ENCODE measurements at places on chromosomes 3 and 15.

- no peak for DNase-seq
Measured at GRCh38 chr15:101559952-101560351, 70.4 kb upstream of the PCSK6 start.

- no peak for DNase-seq
Measured at GRCh38 chr15:43552256-43552655, 34.8 kb downstream of the MAP1A start.

GRCh38 chr15:72178976-72179585 lies 18.5 kb downstream of the GRAMD2A start:
- DNase-seq = no peak

DNA sequence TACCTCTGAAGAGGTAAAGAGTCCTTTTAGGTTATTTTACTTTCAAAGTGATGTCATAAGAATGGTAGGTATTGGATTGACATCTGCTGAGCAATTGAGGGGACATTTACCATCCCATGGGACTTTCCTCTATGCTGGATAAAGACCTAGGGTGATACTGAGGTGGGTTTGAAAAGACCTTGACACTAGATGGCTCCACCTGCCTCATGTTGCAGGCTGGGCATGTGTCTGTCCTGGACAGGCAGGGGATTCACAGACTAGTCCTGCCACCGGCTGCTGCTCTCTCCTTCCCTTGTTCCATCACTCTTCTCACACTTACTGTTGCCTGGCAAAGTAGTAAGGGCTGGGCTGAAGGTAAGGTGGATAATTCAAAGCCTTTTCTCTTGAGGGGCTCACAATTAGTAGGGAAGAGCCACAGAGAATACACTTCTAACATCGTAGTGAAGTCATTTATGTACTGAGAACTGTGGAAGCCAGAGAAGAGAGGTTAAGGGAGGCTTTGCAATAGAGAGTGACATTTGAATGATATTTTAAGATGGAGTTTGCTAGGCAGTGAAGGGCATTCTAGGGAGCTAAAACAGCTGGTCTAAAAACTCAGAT lies 27.7 kb downstream of the TRAK1 start:
- DNase-seq = no peak

- DNase-seq = no peak
Measured at GRCh38 chr3:114186501-114186900, 7.6 kb upstream of the DRD3 start.

DNA sequence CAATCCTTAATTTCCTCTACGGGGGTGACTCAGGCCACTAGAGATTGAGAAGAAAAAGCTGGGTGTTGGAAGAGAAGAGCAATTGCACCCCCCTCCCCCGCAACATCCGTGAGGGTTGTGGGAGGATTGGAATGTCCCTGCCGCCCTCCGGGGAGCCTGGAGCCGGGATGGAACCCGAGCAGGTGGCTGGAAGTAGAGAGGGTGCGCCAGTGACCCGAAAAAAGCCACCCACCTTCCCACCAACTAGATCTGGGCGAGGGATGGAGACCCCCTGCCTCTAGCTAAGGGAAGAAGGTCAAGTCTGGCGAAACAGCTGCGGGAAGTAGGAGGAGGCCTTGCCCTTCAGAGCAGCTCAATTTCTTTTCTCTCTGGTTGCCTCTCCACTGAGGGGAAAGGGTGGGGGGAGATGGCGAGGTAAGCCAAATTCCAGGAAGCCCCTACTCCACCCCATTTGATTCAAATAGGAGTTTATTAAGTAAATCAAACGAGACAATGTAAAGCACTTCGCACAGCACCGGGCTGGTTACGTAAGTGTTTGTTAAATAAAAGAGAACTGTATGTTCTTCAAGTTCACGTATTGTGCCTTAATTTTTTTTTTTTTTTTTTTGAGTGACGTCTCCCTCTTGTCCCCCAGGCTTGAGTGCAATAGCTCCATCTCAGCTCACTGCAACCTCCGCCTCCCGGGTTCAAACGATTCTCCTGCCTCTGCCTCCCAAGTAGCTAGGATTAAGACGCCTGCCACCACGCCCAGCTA lies 1.1 kb upstream of the WWTR1 start:
- peak; percentile 69 for DNase-seq

DNA sequence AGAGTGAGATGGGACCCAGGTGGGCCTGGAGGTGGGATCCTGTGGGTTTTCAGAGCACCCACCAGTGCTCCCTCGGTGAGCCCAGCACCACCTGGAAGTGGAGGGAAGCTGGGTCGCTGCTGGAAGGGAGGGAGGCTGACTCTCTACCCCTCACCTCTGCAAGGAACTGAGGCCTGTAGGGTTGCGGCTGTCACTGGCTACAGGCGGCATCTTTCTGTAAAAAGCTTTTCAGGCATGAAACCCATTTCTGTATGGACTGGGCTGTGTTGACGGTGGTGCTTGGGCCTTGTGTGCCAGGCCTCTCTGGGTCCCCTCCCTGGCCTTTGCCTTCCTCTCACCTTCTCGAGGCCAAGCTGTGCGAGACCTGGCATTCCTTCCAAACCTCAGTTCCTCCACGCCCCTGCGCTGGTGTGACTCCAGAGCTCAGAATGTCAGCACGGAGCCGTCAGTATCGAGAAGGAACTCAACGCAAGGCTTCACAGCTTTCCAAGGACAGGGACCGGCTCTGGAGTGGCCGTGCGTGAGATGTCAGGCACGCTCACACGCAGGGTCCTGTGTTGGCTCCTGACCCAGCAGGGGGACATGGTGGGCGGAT lies 16.6 kb downstream of the ABTB1 start:
- DNase-seq = peak; percentile 33

- peak; percentile 28 for DNase-seq
Measured at GRCh38 chr15:23647421-23648370, at the start of gene MAGEL2. MAGEL2 (minus strand) TSS chr15:23647867; CDS start chr15:23647742, 125 bp downstream.
